Endothelial cell (in vitro differentiated cells): ENCODE measurements at places on chromosomes 2 and 18.
A peak's percentile ranks its signal among the peaks of the same experiment; 100 is the strongest.

GRCh38 chr2:190216829-190217228 is 102.8 kb downstream of the HIBCH start:
- DNase-seq = peak; percentile 22

DNA sequence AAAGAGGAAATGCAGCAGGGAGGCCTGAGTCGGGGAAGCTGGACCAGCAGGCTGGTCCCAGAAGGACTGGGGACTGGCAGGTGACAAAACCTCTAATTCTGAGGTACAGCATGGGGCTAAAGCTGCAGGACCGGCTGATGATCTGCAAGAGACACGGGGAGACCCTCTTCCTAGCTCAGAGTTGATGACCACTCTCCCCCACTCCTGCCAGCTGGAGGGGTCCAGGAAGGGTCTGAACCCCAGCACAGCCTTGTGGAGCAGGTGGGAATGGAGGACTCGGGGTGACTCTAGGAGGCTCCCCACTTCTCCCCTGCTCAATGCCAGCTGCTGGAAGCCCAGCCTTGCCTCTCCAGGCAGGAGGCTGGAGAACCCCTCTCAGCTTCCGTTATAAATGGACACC is 67.7 kb downstream of the TWIST2 start:
- DNase-seq = no peak

DNA sequence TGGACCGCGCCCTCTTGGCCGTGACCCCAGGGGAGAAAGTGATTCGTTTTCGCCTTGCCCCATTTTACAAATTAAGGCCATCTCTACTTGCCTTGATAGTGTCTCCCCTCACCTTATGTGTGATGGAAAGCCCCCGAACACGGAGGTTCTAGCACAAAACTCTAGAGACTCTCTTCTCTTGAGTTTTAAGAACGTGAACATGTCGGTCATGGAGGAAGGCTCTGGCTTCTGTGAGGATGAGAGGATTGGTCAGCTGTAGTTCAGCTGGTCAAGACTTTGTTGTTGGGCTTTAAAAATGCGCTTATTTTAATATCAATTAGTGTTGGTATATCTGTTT is 828 bp downstream of the DYNC1I2 start:
- DNase-seq = no peak

DNA sequence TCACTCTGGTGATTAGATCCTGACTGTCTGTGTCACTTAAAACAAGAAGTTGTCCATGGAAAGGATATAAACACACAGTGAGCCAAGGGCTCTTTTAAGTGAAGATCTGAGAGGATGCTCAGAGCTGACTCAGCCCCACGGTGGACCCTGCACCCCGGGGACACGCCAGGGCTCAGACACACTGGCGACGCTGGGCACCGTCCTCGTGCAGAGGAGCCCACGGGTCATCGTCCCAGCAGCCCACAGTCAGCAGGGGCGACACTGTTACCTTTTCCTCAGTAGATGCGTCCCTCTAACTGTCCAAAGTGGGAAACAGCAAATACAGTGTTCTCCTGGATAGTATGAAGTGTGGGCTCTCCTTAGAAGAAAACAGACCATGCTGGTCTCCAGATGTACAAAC is 225.6 kb downstream of the HDAC4 start:
- DNase-seq = no peak

- no peak for DNase-seq
Observed at GRCh38 chr2:195706161-195706900, 49.3 kb downstream of the SLC39A10 start.

GRCh38 chr18:293536-293935 is 25.7 kb upstream of the THOC1 start:
- DNase-seq = no peak
